ENCODE measurements at places on chromosomes 6 and 20.

DNA sequence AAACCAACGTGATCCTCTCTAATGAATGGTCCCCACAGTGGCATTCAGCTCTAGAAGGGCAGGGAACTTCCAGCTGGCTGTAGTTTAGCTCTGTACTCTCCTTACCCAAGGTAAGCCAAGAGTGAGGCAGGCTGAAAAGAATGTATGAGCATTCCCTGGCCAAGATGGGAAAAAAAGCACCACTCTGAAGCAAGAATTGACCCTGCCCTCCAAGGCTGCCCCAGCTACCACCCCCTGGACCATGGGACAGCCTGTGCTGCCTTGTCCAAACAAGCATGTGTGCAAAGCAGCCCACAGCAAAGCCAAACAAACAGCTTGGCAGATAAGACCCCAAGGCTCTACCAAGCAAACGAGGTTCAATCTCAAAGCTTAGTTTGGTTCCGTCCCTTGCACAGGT is 73.9 kb downstream of the GFOD1 start:
- no peak for DNase-seq

DNA sequence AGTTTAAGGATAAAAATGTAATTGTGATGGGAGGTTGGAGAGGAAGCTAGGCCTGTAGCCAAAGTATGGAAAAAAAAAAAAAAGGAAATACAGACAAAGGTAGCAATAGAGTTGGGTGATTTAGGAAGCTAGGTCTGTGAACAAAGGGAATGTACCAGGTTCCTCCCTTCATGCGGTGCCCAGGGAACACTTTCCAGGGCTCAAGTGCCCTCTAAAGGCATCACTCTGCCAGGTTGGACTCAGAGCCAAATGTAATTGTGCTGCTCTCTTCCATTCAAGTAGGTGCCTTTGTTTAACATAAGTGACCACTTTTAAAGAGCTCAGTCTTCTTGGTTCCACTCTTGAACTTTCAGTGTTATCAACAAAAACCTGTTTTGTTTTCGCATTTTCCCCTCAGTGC is 159.7 kb upstream of the AHI1 start:
- no peak for DNase-seq

- no peak for DNase-seq
Observed at GRCh38 chr6:11245381-11246256, 13.2 kb upstream of the NEDD9 start.

DNA sequence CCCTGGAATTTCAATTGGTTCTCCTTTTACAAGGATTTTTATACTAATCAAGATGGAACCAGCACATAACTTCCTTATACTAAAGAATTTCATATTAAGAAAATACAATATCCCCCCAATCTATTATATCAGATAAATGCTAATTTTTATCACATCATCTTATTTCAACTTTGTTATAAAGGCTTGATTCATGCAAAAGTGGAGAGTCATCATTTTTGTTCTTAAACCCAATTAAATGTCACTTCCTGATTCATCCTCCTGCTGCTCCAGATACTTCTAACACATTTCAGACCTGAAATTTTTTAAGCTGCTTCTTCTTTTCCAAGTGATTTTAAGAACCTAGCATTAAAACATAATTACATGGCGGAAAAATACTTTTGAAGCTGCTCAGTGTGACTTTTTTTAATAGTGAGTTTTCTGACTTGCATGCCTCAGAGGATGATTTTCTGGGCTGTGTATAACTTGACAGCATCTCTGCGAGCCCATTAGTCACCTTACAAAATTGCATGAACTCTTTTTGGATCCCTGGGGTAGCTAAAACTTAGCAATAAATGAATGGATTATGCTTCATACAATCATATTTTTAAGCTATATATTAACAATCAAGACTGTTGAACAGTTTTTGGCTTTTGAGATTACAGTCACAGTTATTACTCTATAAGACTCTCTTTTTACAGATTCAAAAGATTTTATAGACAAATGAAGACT is 134.1 kb downstream of the ELOVL4 start:
- no peak for DNase-seq

DNA sequence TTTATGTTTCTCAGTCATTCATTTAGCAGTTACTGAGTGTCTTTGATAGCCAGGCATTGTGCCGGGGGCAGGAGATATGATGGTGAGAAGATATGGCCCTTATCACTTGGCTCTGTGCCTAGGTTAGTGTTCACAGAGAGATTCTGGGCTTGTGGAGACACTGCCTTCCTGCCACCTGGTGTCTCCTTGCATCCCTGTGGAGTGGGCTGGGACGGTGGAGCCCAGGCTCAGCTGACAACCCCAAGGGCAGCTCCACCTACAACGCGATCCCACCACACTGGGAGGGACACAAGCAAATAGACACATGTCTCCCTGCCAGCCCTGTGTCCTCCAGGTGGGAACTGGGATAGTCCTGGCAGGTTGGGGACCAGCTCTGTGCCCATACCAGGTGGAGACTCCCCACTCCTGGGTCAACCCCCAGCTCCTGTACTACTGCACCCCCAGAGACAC is 30.3 kb upstream of the VEGFA start:
- no peak for DNase-seq

- no peak for DNase-seq
Observed at GRCh38 chr20:57166568-57167291, 99.7 kb downstream of the BMP7 start.

- no peak for DNase-seq
Observed at GRCh38 chr6:9252799-9253198, 817.5 kb upstream of the SLC35B3 start.

GRCh38 chr6:41252401-41253169 is 24.4 kb downstream of the TREML4 start:
- DNase-seq: no peak

DNA sequence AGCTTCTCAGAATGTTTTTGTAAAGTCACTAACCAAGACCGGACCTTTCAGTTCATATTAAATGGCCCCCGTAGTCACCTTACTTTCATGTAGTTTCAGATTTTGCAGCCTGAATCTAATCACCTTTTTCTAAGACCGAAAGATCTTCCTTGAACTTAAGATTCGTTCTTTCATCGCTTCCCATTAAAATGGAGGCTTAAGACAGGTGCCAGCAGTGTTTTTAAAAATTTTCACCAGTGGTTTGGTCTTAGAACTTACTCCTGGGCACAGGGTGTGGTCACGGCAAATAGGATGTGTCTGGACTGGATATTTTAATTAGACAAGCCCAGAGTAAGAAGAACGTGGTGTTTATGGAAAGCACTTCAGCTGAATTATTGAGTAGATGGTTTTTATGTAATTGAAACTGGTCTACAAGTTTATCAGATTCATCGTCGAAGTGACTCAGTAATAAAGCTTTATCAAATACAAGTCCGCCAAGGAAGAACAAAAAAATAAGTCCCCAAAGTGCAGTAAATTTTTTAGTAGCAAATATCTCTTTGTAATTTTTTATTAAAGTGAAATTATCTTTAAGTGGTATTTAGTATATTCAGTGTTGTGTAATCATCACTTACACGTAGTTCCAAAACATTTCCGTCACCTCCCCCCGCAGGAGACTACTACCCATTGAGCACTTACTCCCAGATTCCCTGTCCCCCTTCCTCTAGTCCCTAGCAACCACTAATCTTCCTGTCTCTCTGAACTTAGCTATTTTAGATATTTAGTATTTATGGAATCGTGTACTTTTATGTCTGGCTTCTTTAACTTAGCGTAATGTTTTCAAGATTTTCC is 868 bp downstream of the SRSF3 start:
- DNase-seq: no peak

DNA sequence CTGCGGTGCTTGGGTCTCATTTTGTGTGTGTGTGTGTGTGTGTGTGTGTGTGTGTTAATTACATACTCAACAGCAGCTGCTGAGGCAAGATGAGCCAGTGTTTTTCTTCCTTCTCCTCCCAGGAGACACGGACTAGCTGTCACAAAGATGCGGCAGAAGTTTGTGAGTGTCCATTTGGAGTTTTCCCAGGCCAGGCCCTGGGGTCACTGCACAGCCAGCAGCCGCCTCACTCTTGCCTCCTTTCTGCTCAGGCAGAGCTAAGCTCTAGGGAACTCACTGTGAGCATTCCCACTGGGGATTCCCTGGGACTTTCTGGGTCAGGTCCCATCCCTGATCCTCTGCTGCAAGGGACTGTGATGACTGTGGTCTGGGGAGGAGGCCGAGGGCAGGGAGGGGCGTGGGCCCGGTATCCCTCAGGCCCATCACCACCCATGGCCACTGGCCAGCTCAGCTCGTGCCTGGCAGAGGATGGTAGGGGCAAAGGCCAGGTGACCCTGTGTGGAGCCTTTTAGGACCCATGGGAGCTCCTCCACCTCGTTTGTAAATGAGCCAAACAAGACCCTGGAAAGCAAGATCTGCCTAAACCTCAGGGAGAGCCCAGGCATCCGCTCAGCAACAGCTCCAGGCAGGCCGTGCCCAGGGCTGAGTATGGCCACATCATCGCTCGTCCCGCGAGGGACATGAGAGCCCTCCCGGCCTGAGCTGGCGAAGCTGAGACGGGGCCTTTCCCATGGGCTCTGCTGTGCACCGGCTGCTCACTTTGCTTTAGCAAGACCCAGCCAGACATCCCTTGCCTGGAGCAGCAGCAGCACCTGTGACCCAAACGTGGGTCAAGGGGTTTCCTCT is 102.0 kb downstream of the PSMB1 start:
- peak; percentile 35 for DNase-seq

DNA sequence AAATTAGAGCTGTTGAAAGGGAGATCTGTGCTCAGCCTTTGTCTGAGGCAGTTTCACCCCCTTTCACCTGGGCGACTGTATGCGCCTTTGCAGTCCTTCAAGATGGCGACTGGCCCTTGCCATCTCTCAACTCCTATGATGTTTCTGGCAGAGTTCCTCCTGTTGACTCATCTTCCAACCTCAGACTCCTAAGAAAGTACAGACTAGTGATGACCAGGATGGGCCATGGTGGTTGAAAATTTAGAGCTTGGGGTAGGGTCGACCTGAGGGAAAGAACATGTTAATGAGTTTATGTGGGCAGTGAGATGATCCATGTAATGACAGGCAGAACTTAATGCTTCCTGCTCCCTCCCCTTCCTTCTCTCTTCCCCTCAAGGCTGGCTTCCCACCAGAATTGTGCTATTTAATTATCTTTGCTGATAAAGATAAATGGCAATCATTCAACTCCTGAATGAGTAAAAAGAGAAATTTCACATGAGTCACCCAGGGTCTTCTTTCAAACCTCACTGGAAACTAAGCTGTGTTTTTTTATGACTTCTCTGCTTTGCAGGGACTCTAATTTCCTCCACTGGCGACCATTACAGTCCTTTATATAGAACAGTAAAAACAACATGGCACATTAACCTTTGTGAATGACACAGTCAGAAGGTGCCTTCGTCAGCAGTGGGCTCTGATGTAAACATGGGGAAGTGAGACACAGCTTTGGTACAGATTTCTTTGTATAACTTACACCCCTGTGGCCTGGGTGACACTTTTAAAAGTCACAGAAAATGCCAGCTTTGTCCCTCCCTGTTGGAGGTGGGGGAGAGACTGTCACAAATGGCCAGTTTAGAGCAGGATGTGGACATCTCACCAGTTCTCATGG is 103.5 kb downstream of the SCP2D1 start:
- no peak for DNase-seq

- DNase-seq: no peak
Observed at GRCh38 chr6:17138033-17138432, 36.2 kb downstream of the STMND1 start.

- DNase-seq: no peak
Observed at GRCh38 chr20:48383252-48383651, 444.5 kb downstream of the PREX1 start.

GRCh38 chr6:125469915-125470314 is 168.1 kb upstream of the HDDC2 start:
- no peak for DNase-seq

DNA sequence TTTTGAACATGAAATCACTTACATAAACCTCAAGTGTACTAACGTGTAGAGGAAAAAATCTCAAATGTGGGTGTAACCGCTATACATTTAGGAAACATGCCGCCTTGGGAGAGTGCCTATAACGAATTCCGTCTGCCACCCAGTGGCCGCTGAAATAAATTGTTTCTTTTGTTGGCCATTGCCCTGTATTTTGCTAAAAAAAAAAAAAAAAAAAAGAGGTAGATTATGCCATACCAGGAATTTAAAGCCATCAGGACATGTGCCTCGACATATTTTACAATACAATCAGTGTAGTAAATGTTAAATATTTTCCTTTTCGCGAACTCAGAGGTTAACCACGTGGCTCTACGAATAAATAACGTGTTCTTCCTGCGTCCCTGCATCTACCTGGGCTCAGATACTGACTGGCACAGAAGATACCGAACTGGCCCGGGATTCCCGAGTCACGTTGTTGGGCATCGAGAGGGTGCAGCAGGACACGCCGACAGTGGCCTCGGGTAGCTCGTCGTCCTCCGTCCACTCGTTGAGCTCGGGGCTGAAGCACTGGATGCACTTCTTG is 14.3 kb downstream of the KLHL31 start:
- peak; percentile 55 for DNase-seq

- no peak for DNase-seq
Observed at GRCh38 chr6:27669624-27670301, 196.9 kb upstream of the ZNF184 start.

DNA sequence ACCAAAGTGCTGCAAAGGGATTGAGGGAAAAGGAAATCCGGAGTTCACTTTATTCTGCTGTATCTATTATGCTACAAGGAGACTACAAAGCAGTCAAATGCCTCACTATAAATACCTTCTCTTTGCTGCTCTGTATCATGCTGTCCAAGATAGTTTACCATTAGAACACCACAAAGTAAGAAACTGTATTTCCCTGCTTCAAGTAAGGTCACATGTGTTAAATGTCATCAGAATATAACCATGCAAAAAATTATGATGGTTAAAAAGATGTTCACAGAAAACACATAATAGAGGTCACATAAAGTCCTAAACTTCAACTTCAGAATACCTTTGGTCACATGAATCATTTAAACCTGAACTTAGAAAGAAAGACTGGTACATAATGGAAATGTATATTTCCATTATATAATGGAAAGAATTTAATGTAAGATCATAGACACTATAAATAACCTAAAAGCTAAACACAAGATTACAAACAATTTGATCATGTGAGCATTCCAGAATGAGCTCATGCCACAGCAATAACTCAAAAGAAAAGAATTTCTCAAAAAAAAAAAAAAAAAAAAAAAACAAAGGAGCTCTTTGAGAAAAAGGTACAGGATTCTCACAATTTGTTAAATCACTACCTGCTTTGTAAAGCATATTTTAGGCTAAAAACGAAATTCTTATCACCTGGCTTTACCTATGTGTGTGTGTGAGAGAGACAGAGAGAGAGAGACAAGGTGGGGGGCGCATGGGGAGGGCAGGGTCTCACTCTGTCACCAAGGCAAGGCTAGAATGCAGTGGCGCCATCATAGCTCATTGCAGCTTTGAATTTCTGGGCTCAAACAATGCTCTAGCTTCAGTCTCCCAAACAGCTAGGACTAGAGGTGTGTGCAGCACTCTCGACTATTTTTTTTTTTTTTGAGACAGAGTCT is 58.7 kb downstream of the KIF13A start:
- no peak for DNase-seq

GRCh38 chr6:24581084-24581669 is 64.8 kb downstream of the KIAA0319 start:
- DNase-seq: peak; percentile 59

Data from mesothelial cell of epicardium (in vitro differentiated cells).